ENCODE measurements at places on chromosomes 7 and 10.

- no peak for DNase-seq
These were observed 17.9 kb upstream of the MYL7 start for GRCh38 chr7:44158873-44159631.

DNA sequence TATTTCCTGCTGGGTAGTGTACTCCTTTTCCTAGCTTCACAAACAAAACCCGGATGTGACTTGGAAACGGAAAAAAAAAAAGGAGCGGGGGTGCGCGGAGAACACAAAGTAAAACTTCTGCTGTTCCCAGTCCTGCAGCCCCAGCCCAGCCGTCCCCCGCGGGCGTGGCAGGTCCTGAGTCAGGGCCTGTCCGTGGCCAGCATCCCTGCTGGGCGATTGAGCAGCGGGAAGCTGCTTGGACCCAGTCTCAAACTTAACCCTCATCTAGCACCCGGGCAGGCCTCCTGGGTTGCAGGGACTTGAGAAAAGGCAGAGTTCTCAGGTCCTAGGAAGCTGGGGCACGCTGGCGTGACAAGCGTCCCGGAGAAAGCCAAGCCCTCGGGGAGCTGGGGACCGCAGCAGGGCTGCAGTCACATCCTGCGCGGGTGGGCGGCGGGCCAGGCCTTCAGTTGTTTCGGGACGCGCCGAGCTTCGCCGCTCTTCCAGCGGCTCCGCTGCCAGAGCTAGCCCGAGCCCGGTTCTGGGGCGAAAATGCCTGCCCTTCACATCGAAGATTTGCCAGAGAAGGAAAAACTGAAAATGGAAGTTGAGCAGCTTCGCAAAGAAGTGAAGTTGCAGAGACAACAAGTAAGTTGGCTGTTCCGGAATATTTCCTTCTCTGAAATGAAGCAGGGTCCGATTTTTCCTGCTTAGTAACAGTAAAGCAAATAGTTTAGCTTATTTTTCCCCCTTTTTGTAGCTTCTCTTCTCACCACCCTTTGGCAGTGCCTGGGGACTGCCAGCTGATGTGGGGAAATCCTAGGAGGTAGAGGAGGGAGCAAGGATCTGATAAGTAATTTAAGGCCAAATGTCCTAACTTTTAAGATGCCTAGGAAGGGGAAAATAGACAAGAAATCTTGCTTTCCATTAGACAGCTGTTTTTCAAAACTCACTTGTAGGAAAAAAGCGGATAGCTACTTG lies at the start of gene GNG11:
Gene GNG11 (plus strand): TSS at position 129 of the 960 bp plus-strand sequence. CDS start 403 bp downstream, at position 532.
- no peak for DNase-seq

DNA sequence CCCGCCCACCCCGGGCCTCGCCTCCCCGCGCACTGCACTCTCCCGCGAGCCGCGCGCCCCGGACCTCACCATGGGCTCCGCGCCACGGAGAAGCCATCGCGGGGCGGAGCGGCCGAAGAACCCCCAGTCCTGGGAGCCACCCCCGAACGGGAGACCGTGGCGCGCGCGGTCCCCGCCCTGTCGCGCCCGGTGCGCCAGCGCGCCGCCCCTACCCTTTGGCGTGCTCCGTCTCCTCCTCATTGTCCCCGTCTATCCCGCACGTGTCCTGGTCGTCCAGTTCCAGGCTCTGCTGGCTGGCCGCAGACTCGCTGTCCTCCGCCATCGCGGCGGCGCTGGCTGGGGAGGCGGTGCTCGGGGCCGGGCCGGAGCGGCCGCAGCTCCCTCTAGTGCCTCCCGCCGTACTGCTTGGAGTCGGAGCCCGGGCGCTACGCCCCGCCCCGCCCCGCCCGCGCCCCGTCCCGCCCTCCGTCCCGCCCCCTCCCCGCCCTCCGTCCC lies at the start of gene NMT2:
Gene NMT2 (minus strand): TSS at position 403 of the 495 bp plus-strand sequence. CDS start 81 bp downstream, at position 322.
- no peak for DNase-seq

DNA sequence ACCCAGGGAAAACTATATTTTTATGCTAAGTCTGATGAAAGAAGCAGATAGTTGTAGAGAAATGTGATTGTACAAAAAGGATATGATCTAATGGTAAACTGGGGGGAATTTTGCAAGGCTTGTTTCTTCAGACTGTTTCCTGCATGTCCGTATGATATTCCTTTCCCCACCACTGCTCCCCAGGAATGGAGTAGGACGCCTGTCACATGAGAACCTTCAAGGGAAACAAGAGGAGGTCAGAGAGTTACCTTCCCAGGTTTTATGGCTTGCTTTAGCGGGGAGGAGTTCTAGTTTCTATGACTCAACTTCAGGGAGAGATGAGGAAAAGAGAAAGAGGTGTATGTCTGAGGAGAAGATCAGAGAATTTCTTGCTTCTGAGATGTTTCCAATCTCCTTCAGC lies 16.4 kb upstream of the ITPRID1 start:
- no peak for DNase-seq

DNA sequence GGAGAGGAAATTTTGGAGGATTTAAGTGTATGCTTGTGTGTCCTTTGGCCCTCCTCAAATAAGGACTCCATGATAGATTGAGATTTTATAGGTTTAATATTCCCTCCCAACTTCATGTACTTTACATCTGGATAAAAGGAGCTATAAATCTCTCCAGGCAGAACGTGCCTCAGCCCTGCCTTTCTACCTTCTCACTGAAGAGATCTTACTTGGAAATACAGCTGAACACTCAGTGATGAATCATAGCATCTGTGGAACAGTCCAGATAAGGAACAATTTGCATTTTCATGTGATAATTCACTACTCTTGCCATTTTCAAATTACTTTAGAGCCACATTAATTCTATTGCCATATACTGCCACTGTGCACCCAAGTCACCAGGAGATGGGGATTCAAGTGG lies 364.6 kb upstream of the PODXL start:
- DNase-seq: no peak

DNA sequence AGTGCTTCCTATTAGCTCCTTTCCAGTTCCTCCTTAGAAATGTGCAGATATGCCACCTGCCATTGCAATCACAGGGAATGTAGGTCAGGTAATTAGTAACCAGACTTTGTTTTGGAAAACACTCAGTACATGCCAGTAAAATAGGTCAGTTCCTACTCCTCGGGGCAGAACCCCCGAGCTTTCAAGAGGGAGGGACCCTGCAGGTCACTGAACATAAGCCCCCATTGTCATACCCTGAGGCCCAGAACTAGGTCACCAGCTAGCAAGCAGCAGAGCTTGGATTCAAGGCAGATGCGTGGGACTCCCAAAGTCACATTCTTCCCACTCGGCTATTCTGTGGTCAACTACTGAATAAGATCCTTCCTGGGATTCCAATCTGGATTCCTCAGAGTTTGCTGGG lies 104.8 kb downstream of the PPP1R3C start:
- no peak for DNase-seq

- DNase-seq: no peak
These were observed 138.6 kb downstream of the NRF1 start for GRCh38 chr7:129750091-129750490.

- no peak for DNase-seq
These were observed 3.4 kb upstream of the ITGB1 start for GRCh38 chr10:32961343-32961894.

- no peak for DNase-seq
These were observed at the start of gene TBXAS1 for GRCh38 chr7:139829025-139829774. TBXAS1 (plus strand) TSS chr7:139829264; CDS start chr7:139829391, 127 bp downstream.

GRCh38 chr7:18666107-18666728 lies 170.7 kb downstream of the HDAC9 start:
- no peak for DNase-seq

DNA sequence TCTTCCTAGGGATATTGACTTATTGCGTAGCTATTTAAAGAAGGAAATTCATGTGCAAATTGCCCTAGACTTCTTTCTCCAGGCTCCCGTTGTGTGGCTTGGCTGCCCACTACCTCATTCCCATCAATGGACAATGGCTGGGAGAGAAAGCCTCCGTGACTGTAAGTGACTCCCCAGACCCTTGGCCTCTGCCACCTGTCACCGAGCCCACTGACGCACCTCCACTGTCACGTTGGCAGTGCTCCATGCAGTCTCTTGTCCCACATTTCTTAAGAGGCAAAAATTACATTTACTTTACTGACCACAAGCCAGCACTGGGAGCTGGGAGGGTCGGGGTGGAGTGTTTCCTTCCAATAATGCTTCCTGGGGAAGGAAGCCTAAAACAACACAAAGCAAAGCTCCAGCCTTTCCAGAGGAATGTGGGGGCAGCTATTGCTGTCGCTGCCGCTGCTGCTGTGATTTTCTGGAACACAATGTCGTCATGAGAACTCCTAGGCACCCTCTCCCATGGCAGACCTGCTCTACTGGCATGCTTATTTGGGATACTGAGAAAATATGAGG lies 89.7 kb upstream of the STEAP1B start:
- no peak for DNase-seq

Measured in BJ (cell line).